HFFc6 (cell line): ENCODE measurements at places on chromosomes 7 and 10. TPM values are rescaled to one million over a fixed set of nuclear protein-coding genes. Genes with fewer than 3 reads are reported as not detected.

DNA sequence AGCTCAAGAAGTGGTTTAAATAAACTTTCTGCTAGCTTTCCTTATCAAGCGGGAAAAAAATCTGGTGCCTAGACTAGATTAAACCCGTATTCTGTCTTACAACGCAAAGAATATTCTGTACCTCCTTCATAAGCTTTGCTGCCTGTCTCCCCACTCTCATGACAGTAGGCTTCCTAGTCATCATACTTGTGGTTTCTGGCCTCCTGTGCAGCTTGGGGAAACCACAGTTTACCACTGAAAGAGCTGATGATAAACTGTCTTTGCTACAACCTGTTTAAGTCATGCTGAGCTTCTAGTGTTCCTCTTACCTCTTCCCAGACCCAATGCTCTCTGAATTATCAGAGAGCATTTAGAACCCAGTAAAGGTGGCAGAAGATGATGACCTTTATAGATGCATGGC lies 55.0 kb downstream of the PODXL start:
- DNase-seq: peak; percentile 66

Gene SLIT1
- total RNA-seq: not detected in 3 replicates

Gene WNT8B
- not detected in 3 replicates for total RNA-seq

- DNase-seq: no peak
Observed at GRCh38 chr7:143979998-143980397, 20.1 kb upstream of the OR6B1 start.

Gene HECW1
- total RNA-seq: 5.3 and 5.8 TPM in 2 replicates

GRCh38 chr7:104791080-104791479 lies 222.9 kb upstream of the KMT2E start:
- DNase-seq: no peak

GRCh38 chr10:71635251-71635866 lies 84.2 kb downstream of the C10orf105 start:
- no peak for DNase-seq

GRCh38 chr7:29288181-29289091 lies 93.9 kb downstream of the CHN2 start:
- DNase-seq: no peak

GRCh38 chr10:67296926-67297325 lies 371.1 kb downstream of the LRRTM3 start:
- DNase-seq: no peak

GRCh38 chr10:3932597-3933375 lies 147.8 kb upstream of the KLF6 start:
- no peak for DNase-seq

DNA sequence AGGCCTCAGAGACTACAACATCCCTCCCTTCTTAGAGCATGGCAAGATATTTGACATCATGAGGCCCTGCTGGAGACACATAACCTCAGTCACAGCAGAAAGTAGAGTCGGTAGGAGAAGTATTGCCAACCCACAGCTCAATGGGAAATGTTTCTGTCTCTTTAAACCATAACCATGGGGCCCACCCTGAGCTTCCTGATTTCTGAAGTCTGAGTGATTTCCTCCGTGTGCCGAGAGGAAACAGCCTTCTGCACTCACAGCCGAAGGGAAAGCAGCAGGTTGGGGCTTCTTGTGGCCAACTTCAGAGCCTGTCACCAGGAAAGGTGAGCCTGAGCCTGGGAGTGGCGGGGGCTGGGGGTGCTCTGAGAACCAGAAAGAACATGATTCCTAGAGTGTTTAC lies at the start of gene GIMAP1:
GIMAP1 (plus strand) TSS at position 246 of the 400 bp plus-strand sequence. CDS start 2,435 bp downstream, outside the sequence.
- DNase-seq: no peak

GRCh38 chr7:102069931-102070629 lies 216.6 kb upstream of the SH2B2 start:
- DNase-seq: no peak

Gene ZNF853
- 0.06 TPM in 1 of 3 replicates, not detected in the others for total RNA-seq

Gene METTL2B
- 26.6 to 31.7 TPM (median 29.9 TPM) in 3 replicates for total RNA-seq

DNA sequence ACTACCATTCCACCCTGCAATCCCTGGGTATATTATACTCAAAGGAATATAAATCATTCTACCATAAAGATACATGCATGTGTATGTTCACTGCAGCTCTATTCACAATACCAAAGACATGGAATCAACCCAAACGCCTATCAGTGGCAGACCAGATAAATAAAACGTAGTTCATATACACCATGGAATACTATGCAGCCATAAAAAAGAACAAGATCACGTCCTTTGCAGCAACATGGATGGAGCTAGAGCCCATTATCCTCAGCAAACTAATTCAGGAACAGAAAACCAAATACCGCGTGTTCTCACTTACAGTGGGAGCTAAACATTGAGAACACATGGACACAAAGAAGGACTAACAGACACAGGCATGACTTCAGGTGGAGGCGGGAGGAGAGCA lies 138.3 kb downstream of the DYNC2I1 start:
- DNase-seq: no peak

Gene MBL2
- not detected in 3 replicates for total RNA-seq

Gene GAD2
- total RNA-seq: not detected in 3 replicates

Gene LFNG
- 10.3 to 11.7 TPM (median 10.5 TPM) in 3 replicates for total RNA-seq

DNA sequence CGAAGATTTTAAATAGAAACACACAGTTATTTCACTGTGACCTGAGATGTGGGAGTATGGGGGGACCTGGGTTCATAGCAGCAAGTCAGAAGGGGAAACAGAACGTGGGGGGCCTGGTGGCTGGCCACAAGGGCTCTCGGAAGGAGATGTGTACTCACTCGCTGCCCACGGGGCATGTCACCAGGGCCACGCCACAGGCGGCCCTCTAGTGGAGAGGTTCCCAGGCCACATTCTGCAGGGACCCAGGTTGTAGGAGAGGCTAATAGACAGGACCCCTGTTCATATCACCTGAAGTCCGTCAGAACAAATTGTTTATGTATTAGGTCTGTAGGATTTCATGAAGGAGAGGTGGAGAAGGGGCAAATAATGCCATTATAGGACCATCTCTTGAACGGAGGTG lies 25.1 kb upstream of the SVOPL start:
- DNase-seq: no peak

Gene COL28A1
- 0.09 to 0.25 TPM in 2 of 3 replicates, not detected in the other for total RNA-seq

- DNase-seq: no peak
Observed at GRCh38 chr7:152669758-152670157, 6.2 kb downstream of the XRCC2 start.

Gene SLC29A4
- total RNA-seq: 0.68 and 2.1 TPM in 2 replicates

Gene IL6
- total RNA-seq: 21.3 to 48.3 TPM (median 24.7 TPM) in 3 replicates

Gene TSPAN13
- total RNA-seq: 22.6 to 58.9 TPM (median 43.8 TPM) in 3 replicates

Gene SORCS3
- not detected in 3 replicates for total RNA-seq

DNA sequence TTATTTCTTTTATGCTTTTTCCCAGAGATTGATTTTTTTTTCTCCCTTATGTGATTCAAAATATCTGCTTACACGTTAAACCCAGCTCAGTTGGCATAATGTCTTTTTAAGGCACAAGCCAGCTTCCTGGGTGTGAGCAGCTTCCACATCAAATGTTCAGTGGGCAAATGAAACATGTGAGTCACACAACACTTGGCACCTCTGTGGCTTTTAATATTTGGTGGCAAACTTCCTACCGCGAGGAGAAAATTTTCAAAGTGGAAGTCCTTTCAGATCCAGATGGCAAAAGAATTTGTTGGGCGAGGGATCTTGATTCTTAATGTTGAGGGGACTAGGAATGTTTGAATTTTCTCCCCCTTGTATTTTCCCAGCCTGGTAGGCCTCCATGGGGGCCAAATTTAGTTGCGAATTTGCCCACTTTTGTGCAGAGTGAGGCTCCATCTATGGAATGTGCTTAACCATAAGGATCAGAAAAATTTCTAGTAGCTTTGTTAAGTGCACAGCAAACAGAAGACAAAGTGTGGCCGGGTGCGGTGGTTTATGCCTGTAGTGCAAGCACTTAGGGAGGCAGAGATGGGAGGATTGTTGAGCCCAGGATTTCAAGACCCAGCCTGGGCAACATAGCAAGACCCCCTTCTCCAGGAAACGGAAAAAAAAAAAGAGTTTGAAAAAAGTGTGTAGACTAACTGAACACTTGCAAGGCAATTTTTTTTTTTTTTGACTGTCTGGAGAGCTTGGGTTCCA lies 31.0 kb downstream of the CUX1 start:
- no peak for DNase-seq

Gene CLCN1
- total RNA-seq: not detected in 3 replicates

GRCh38 chr7:44348300-44348699 lies 22.9 kb upstream of the CAMK2B start:
- peak; percentile 46 for DNase-seq

Gene PHKG1
- 0.27 to 0.31 TPM (median 0.29 TPM) in 3 replicates for total RNA-seq
